ENCODE measurements at places on chromosomes 4 and X.

- no peak for DNase-seq
Measured at GRCh38 chrX:134981910-134982309, 8.9 kb upstream of the SMIM10 start.

DNA sequence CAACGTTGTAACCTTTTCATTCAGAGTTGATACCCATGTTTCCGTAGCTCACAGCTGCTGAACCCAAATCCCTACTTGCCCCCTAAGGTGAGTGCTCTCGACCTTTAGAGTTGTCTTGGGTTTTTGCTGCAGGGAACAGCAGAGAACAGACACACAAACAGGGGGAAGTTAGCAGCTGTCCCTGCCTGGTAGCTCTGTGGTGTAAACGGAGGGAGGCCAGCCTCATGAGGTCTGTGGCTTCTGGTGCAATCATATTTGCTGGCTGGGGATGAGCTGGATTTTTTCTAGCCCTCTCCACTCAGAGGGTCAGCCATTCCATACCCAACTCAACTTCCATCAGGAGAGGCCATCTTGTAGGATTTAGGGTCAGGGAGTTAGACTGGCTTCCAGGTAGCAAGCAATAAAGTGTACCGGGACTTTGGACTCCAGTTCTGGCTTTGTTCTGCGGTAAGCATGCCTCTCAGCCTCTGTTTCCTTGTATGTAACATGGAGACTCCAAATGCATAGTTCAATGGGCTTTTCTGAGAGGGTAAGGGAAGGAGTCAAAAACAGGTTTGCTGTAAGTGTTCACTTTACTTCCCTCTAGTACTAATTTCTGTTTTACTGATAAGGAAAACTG is 218.9 kb downstream of the MID1IP1 start:
- no peak for DNase-seq

- DNase-seq, result no peak
Measured at GRCh38 chr4:76235407-76235806, 16.1 kb upstream of the FAM47E start.

DNA sequence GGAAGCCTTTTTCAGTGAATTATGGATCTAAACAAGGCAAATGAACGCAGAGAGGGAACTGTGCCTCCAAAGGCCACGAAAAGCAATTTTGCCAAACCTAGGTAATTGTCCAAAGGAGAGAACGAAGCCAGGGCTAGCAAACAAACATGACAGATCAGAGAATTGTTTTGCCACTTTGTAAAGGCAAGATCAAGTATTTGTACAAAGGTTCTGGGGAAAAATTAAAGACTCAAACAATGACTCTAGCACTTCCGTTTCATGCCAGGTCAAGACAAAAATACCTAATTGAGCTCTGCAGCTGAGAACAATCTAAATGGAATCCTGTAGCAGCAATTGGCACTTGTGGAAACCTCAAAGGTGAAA is 8.5 kb downstream of the RBM47 start:
- DNase-seq, result no peak

DNA sequence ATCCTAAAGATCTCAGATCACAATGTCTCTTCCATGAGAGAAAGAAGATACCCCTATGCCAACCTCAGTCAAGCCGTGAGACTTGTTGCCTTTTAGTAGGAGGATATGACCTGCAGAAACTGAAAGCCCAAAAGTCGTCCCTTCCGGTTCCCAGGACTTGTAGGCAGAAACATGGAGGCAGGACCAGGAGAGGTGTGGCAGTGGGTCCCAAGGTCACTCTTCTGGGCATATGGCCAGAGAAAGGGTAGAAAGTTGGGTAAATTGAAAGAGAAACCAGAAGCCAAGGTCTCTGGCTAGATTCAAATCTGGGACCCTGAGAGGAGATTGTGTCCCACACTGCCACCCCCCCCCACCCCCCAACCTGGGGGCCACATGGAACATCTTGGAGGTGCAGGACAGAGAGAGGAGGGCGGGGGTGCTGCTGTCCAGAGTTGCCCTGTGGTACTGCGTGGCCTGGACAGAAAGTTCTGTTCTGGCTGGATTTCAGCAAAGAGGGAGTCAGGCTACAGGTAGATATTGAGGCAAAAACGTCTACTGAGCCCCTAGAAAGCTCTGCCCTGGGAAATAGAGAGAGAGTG is 55.4 kb downstream of the DDX3X start:
- DNase-seq, result no peak

DNA sequence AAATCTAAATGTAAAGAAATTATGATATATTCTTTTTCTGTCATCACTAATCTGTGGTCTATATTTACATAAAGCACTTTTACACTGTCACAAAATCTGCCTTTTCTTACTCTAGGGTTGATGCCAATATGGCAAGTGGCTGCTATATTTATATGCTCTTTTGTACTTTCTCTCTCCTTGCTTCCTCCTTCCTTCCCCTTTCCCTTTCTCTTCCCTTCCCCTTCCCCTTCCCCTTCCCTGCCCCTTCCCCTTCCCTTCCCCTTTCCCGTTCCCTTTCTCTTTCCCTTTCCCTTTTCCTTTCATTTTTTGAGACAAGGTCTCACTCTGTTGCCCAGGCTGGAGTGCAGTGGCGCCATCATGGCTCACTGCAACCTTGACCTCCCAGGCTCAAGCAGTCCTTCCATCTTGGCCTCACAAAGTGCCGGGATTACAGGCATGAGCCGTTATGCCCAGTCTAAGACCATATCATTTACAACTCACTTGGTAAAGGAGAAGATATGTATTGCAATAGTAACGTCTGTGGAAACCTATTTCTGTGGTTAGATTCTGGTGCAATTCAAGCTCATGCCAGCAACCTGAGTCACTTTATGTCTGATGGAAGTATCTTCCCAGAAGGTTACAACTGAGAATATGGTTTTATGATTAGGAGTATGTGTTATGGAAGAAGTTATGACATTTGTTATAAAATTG is 13.9 kb upstream of the PLAC8 start:
- no peak for DNase-seq

- DNase-seq, result no peak
Measured at GRCh38 chr4:17664755-17665154, 50.3 kb downstream of the MED28 start.

DNA sequence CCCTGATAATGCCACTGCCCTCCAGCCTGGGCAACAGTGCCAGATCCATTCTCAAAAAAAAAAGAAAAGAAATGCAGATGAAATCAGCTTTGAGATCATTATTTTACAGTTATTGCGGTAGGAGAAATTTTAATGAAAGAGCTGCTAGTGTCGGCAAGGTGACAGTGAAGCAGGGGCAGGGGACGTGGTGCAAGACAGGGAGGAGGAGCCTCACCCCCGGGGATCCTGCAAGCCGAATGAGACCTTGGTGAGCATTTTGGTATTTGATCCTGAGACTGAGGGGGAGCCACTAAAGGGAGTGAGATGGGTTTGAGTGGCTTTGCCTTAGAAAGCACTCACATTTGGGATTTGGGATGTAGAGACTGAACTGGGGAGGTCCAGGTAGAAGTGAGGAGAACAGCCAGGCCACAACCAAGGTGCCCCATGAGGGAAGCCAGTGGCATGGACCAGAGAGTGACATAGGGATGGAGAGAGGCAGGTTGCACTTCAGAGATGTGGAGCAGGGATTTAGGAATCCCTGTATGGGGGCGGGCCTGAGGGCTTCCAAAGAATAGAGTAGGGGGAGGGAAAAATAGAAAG is 23.6 kb downstream of the RBM10 start:
- DNase-seq, result no peak

DNA sequence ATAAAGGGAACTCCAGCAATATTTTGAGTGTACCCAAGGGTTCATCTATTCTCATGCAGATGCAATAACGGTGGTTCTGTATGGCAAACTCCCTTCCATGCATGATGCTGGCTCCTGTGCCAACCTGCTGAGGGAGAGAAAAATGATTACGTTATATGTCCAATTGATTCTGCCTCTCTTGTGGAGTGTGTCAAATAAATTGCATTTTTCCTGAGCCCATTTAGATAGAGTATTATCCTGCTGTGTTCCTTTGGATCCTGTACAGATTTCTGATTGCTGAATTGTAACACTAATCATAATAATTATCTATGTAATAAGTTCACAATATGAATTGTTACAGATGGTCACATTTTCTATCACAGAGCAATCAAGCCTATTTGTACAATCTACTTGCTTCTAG is 821.7 kb downstream of the C4orf33 start:
- DNase-seq, result no peak

GRCh38 chrX:112571388-112571787 is 108.3 kb downstream of the LHFPL1 start:
- no peak for DNase-seq

GRCh38 chr4:164748375-164748774 is 5.6 kb upstream of the SMIM31 start:
- no peak for DNase-seq

- no peak for DNase-seq
Measured at GRCh38 chrX:1536712-1537030, 314 bp downstream of the P2RY8 start.

DNA sequence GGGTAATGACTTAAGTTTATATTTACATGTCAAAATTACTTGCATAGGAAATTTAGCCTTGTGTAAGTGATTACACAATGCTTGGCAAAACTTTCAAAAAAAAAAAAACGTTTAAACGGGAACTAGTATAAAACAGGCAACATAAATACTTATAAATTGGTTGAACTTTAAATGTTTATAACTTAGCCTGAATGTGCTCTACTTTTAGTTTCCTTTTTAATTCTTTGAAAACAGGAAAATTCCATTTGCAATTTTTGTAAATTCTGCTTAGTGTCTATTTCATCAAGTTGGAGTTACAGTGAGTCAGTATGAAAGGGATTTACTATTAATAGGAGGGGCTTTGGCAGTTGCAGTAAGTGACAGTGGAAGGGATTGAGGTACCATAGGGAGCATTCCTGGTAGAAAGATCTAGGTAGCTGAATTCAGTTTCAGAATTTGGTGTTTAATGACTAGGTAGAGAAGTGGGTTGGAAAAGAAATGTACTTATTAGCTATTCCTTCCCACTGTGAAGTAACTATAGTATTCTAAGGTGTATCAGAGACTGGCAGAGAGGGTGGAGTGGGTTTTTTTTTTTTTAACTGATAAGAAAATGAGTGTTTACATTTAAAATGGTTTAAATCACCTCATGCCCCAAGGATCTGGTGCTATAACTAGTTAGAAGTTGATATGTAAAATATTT is 2.8 kb downstream of the STAG2 start:
- no peak for DNase-seq

DNA sequence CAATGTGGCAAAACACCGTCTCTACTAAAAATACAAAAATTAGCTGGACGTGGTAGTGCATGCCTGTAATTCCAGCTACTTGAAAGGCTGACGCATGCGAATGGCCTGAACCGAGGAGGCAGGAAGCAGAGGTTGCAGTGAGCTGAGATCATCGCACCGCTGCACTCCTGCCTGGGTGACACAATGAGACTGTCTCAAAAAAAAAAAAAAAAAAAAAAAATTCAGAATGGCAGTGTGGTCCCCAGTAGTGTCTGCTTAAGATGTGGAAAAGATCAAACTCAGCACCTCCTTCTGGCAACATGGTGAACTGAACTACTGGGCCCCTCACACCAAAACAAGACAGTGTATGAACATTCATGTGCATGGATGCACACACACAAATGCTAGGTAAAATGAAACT is 32.2 kb downstream of the SMS start:
- no peak for DNase-seq

Data from hippocampal formation (tissue), 2 donors.